Effector memory CD4-positive, alpha-beta T cell (primary cell): ENCODE measurements at places on chromosomes 12 and 14.

DNA sequence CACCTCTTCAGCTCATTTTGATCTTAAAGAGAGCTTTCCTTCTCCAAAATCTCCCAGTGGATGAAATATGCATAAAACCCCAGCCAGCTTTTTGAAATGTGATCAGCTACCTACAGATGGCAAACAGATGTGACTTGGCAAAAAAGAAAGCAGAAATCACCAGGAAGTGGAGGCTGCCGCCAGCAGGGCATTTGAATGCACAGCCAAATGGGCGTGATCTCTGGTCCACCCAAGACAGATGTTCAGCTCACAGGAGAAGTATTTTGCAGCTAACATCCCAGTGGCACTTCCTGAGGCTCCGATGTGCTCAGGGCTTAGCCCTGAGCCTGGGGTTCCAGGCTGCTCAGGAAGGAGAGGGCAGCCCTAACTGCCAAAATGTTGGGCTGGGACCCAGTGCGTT is 78.3 kb downstream of the LGMN start:
- no peak for DNase-seq

GRCh38 chr12:88298761-88299242 is 156.7 kb downstream of the TMTC3 start:
- no peak for DNase-seq

- no peak for DNase-seq
Measured at GRCh38 chr14:33455654-33456345, 495.1 kb downstream of the EGLN3 start.

- no peak for DNase-seq
Measured at GRCh38 chr14:25546826-25547225, 496.9 kb upstream of the STXBP6 start.

DNA sequence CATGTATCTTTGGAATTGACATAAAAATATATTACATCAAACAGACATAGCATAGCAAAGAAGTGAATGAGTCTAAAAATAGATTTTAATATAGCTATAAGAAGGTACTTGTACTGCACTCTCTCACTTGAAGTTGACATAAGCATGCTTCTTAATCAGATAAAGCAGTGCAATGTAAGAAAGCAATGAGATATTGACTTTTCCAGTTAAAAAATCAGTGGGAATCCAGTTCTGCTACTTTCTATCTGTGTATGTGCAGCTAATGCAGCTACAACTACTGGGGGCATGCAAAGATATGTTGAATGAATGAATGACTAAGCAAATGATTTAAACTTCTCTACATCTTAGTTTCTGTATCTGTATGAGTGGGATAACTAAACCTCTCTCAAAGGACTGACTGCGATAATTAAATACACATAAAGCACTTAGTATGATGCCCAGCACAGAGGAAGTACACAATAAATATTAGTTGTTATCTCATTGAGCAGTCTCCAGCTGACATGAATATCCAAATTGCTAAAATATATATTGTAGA is 10.3 kb downstream of the WASHC3 start:
- no peak for DNase-seq

DNA sequence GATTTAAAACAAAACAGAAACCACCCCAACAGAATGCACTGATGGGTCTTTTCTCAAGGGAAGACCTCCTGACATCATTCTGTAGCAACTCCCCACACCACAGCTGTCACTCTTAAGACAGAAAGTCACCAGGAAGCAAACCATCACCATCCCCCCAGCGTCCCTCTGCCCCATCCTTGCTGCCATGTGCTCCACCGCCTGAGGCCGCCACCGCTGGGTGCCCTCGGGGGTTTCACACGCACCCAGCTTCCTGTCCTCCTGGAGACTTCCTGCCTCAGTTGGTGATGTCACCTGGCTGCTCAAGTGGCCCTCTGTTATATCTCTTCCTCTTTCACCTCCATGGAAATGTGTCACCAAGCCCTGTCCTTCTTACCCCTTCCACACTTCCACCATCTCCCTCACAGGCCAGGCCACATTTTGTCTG is 71.4 kb upstream of the GPR68 start:
- DNase-seq: peak; percentile 84

DNA sequence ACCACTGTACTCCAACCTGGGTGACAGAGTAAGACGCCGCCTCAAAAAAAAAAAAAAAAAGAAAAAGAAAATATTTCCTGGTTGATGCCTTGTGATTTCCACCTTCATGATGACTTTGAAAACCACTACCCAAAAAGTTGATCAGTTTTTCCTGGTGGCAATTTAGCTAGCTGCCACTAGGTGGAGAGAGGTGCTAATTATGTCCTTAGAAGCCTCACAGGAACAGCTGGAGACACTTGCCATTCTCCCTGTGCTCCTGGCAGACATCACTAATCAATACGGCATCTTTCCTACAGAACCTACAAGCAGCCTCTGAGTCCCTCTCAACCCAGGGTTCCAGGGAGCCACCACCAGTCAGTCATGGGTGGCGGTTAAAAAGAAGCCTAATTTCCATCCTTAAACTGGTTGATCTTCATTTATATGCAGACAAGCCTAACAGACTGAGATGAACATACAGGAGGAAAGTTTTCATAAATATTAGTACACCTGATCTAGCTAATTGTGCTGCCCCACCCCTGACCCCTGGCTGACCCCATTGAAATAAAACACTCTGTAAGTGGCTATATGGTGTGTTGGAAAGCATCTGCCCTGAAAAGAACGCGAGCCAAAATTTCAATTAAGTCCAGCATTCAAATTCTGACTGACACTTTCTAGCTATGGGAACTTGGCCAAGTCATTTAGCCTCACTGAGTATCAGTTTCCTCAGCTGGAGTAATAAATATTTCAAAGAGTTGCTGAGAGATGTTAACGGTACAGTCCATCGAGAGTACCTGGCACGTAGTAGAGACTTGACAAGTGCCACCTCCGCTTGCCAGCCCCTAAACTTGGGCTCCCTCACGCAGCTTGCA is 6.2 kb upstream of the OAS1 start:
- DNase-seq: no peak

- no peak for DNase-seq
Measured at GRCh38 chr14:84864548-84865271, 665.2 kb upstream of the FLRT2 start.

- no peak for DNase-seq
Measured at GRCh38 chr14:103657471-103657870, 28.5 kb downstream of the KLC1 start.

- no peak for DNase-seq
Measured at GRCh38 chr14:78170203-78170602, at the start of gene NRXN3. NRXN3 (plus strand) TSS chr14:78170373; CDS start chr14:78243094, 72,721 bp downstream.

DNA sequence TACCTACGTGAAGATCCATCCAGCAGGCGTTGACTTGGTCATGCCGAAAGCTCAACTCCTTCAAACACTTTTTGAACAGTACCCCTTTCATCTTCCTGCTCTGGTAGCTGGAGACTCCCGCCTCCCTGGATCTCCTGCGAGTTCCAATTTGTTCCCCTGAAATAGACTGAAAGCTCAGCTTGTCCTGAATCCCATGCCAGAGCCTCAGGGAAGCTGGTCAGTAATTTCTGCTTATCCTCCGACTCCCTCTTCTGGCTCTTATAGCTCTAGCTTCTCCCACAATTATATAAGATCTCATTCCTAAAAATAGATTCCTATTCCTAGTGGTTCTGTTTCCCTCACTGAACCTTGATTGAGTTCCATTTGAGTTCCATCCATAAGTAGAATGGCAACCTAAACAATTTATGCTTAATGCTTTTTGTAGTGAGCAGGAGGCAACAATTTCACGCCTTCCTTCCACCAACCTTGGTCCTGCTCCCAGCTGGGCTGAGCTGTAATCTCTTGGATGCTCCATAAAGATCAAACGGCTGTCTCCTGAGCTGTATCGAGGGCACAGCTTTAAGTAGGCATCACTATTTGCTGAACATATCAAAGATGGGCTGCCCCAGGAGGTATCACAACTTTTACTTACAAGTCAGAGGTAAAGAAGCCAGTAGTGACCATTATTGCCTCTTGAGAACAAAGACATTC is 8.0 kb upstream of the TMEM132C start:
- no peak for DNase-seq

DNA sequence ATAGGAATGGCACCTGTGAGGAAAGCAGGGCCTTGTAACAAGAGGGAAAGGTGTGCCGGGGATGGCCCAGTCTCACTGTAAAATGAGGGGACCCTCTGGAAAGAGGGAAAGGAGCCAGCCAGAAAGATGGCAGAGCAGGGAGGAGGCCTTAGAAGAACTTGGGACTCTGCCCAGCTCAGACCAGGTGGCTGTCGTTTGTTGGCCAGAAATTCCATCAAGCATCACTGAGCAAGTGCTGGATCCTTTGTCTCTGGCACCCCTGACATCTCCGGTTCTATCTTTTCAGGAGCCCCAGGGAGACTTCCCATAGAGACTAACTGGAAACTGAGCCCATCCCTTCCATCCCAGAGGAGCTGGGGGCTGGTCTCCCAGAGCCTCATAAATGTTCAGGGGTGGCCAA is 43.3 kb downstream of the DEGS2 start:
- no peak for DNase-seq

DNA sequence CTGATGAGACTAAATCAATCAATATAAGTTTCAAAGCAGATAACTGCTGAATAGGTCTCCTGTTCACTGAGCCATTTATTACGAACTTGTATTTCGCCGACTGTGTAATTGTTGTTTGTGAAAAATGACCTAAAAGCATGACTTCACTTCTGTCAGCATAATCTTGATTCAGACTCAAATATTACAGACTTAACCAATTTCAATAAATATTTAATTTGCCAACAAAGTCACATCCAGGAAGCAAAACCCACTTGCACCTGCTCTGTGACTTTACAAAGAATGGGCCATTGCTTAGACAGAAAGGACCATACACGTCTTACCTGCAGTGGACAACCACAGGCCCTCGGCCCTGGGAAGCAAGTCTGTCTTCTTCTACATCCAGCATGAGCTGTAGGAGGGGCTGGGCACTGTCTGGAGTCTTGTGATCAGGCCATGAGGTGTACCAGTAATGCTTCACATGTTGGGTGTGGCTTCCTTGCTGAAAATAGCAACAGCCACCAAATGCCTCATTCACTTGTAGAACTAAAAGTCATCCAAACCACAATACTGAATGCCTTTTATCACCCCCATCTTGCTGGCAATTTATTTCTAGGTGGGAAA is 23.5 kb upstream of the PTPRB start:
- DNase-seq: no peak

DNA sequence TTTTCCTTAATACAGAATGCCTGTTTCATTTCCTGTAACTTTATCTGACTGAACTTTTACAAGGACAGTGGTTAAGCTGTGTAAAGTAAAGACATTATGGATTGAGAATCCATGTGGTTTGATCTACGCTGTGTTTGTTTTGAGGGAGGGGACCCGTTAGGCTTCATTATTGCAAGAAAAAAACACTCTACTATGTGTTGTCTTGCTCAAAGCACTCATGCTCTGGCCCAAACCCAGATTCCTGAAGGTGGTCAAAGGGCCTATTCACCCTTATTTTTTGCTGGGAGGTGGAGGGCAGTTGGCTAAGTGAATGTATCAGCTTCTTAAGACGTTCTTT is 11.9 kb downstream of the RNF10 start:
- no peak for DNase-seq

DNA sequence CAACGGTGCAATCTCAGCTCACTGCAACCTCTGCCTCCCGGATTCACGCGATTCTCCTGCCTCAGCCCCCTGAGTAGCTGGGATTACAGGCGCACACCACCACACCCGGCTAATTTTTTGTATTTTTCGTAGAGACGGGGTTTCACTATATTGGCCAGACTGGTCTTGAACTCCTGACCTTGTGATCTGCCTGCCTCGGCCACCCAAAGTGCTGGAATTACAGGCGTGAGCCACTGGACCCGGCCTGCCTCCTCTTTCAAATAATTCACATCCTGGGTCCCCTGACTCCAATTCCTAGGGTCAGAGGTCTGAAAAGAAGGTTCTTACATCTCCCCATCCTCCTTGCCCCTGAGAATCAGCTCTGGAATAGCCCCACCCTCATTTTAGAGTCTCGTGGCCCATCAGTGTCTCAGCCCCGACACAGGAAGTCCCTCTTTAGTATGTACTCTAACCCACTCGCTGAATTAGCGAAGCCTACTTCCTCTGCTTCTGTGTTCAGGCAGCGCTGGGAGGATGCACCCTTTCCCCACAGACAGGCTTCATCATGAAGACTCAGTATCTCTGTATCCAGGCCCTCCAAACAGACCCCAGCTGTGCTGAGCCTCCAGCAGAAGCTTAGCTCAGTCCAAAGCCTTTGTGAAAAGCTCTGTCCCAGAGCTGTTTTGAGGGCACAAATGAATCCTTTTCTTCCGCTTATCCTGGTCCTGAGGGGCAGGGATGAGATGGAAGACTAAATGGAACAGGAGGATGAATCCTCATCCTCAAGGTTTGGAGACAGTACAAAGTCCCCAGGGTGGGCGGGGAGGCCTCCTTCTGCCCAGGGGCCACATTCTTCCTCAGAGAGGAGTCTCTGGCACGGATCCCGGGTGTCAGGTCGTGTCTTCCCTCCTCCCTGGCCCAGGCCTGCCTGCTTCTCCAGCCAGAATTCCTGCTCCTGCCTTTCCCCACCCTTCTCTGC is 3.5 kb downstream of the LPAR5 start:
- DNase-seq: peak; percentile 16

DNA sequence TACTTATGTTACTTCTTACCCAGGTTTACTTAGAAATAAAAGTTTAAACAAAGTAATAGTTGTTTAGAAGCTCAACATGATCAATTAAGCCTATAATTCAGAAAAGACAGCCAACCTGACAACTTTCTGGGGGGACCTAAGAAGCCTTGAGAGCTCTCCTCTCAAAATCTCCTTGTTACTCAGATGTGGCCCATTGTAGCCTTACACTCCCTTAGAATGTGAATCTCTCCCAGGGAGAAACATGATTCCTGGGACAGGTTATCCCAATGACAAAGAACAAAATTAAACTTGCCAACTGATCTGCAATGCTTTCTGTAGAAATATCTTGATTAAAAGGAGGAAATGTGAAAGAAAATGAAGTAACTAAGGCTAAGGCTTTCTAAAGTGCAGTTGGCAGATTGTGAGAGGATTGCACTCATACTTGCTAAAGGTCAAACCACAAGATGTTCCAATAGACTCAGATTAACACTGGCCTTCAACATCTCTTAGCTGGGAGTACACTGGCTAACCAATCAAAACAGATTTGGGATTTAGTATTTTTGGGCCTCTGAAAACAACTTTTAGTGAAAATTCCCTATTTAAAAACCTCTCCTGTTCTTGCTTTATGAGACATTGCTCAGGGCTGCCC is 72.3 kb upstream of the TMX1 start:
- no peak for DNase-seq

DNA sequence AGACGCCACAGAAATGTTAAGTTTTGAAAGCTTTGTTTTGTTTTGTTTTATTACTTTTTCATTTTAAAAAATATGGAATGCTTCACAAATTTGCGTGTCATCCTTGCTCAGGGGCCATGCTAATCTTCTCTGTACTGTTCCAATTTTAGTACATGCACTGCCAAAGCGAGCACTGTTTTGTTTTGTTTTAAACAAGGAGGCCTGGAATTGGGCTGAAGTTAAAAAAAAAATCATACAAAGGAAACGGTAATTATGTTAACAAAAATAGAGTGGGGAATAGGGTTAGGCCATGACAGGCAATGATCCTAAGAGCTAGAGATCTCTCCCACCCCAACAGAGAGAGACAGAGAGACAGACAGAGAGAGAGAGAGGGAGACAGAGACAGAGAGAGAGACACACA is 57.0 kb downstream of the ZFP36L1 start:
- no peak for DNase-seq
